Ureter (tissue), 1 donor: ENCODE measurements at places on chromosomes 3 and 15. TPM values are rescaled to one million over a fixed set of nuclear protein-coding genes. Genes with fewer than 3 reads are reported as not detected.

RASL12 gene
- total RNA-seq, result 32.8 TPM

CCR1 gene
- total RNA-seq, result 4.3 TPM

MST1R gene
- total RNA-seq, result 39.2 TPM

CRABP1 gene
- not detected for total RNA-seq

IL17RD gene
- total RNA-seq, result 5.4 TPM

DLL4 gene
- 15.2 TPM for total RNA-seq

PYDC2 gene
- not detected for total RNA-seq

GATM gene
- total RNA-seq, result 47.6 TPM

UBAP1L gene
- 9.4 TPM for total RNA-seq

CLRN1 gene
- not detected for total RNA-seq

CYP11A1 gene
- total RNA-seq, result 2.4 TPM

SERINC4 gene
- total RNA-seq, result 0.34 TPM

C3orf20 gene
- 0.31 TPM for total RNA-seq
